Cerebellar nuclear complex (tissue), 1 donor: ENCODE measurements at places on chromosomes 3 and 15.
A peak's percentile ranks its signal among the peaks of the same experiment; 100 is the strongest.

DNA sequence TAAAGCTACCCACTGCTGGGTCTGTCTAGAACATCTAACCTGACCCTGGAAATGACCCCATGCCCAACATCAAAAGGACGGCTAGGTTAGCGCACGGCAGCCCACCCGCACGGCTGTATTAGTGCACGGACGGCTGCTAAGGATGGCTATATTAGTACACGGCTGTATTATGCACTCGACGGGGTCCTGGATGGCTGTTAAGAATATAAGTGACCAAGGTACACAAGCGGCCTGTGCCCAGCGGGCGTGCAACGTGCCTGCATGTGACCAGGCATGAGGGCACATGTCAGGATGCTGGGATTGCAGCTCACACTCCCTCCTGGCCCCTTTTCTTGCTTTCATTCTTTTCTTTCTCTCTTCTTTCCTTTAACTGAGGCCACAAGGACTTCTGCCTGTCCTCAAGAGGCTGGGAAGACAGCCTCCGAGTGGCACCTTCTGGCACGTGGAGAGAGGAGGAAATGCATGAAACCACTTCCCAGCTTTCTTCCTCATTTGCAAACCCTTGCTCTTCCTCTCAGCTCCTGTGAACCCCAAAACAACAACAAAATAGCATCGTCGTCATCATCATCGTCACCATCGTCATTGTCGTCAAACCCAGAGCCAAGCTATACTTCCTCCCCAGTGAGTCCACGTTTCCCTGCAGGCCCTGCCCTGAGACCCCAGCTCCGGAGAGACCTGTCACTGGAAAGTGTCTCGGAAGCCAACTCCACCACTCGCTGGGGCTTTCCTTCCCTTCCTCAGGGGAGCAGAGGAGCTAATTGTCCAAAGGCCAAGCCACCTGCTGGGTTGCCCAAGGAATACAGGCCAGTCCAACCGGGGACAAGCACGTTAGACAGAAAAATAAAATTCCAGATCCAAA lies 101.8 kb downstream of the CHSY1 start:
- no peak for DNase-seq

GRCh38 chr15:67820992-67821783 lies 4.1 kb upstream of the SKOR1 start:
- no peak for DNase-seq

- no peak for DNase-seq
Observed at GRCh38 chr3:32913790-32914446, 37.5 kb upstream of the CCR4 start.

GRCh38 chr3:114551770-114552526 lies 258.1 kb downstream of the TIGIT start:
- no peak for DNase-seq

DNA sequence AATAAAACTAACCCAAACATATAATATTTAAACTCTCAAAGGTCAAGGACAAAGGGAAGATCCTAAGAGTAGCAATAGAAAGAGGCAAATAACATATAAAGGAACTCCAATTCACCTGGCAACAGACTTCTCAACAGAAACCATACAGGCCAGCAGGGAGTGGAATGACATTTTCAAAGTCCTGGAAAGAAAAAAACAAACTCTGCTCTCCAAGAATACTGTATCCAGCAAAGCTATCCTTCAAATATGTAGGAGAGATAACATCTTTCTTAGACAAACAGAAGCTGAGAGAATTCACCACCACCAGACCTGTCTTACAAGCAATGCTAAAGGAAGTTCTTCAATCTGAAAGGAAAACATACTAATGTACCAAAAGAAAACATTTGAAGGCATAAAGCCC lies 51.5 kb upstream of the TMEM158 start:
- DNase-seq: no peak

DNA sequence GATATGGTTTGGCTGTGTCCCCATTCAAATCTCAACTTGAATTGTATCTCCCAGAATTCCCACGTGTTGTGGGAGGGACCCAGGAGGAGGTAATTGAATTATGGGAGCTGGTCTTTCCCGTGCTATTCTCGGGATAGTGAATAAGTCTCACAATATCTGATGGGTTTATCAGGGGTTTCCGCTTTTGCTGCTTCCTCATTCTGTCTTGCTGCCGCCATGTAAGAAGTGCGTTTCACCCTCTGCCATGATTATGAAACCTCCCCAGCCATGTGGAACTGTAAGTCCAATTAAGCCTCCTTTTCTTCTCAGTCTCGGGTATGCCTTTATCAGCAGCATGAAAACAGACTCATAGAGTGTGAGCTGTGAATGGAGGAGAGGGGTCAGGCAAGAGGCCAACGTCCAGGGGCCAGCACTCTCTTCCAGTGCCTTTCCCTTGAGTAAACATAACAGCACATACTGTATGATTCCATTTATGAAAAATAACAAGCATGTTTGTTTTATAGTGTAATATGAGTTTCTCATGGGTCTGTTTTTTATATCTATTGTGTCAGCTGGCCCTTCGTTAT lies 16.3 kb upstream of the LCTL start:
- no peak for DNase-seq

GRCh38 chr15:72616491-72617210 lies 37.8 kb upstream of the GOLGA6B start:
- DNase-seq: no peak

DNA sequence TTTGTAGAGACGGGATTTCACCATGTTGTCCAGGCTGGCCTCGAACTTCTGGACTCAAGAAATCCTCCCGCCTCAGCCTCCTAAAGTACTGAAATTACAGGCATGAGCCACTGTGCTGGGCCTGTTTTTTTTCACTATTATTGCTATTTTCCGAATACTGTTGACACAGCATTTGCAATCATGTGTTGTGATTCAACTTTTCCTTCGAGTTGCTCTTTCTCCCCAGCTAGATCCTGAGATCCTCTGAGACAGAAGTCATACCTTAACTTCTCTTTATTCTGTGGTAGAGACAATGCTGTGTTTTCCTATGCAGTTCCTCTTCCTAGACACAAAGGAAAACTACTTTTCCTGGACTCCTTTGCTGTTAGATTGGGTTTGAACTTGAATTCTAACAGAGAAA lies 46.4 kb upstream of the USP3 start:
- DNase-seq: no peak

GRCh38 chr3:129316248-129317013 lies 37.8 kb downstream of the HMCES start:
- peak; percentile 66 for DNase-seq

- DNase-seq: no peak
Observed at GRCh38 chr3:12370758-12371157, 81.9 kb downstream of the PPARG start.

DNA sequence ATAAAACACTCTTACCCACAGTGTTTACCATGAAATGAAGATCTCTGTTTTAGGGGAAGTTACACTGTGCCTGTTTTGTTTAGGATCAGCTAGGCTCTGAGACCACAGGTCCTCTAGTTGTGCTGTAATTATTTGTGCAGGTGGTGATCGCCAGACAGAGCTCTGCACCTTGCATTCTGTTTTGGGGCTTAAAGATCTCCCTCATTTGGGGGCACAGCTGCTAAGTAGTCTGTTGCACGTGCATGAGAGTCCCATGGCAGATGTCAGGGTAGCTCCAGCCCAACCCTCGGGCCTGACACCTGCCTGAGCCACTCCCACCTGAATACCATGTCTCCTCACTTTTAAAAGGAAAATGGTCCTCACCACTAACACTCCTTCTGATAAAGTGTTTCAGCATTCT lies 12.4 kb downstream of the C3orf20 start:
- no peak for DNase-seq

- no peak for DNase-seq
Observed at GRCh38 chr3:171011109-171011872, 15.2 kb downstream of the SLC2A2 start.

- no peak for DNase-seq
Observed at GRCh38 chr3:105033081-105033480, 333.6 kb upstream of the ALCAM start.
